Vagina (tissue), 2 donors: ENCODE measurements at places on chromosomes 13 and 19.

DNA sequence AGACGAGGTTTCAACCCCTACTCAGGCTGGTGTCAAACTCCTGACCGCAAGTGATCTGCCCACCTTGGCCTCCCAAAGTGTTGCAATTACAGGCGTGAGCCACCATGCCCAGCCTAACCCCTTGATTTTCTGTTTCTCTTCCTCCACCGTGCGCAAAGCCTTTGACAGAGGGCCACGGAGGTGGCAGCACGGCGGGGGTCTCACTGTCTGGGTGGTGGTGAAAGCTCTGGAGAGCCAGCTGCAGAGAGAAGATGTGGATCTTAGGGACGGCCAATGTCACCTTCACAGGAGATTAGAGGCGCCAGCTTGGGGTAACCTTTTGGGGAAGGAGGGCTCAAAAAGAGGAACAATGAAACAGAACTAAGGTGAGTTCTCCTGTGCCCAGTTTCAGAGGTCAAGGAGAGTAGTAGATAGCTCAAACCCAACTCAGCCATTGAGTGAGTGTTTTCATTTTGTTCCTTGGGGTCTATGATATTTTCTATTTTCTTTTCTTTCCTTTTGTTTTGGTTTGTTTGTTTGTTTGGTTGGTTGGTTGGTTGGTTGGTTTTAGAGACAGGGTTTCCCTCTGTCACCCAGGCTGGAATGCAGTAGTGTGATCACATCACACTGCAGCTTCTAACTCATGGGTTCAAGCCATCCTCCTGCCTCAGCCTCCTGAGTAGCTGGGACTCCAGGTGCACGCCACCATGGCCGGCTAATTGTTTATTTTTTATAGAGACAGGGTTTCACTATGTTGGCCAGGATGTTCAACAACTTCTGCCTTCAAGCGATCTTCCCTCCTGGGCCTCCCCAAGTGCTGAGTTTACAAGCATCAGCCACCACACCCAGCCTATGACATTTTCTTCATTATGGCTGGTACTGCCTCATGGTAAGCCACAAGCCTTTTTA, 37.7 kb downstream of the GPR42 start:
- DNase-seq, result no peak

DNA sequence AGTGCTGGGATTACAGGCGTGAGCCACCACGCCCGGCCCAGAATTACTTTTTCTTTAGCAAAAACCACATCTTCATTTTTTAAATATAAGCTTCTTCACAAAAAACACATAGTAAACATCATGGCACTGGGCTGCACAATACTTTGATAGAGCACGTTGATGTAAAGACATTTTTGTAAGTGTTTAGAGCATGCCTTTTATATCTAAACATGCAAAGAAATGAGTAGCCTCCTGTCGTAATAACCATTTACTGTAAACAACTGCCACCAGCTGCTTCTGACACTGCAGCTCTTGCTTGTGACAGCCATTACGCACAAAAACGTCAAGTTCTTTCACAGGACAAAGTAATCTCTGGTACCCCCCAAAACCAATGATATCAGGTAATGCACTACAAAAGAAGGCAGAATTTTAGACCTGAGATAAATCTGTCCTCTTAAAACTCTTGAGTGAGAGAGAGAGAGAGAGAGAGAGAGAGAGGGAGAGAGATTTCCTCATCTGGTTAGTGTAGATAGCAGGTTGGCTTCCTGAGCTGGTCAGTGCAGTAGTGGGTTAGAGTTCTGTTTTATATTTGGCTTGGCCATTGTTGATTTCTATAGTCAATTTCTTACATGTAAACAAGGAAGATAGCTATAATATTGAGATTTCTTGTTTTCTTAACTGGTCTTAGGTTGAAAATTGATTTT, 6.7 kb upstream of the ZNF548 start:
- no peak for DNase-seq

DNA sequence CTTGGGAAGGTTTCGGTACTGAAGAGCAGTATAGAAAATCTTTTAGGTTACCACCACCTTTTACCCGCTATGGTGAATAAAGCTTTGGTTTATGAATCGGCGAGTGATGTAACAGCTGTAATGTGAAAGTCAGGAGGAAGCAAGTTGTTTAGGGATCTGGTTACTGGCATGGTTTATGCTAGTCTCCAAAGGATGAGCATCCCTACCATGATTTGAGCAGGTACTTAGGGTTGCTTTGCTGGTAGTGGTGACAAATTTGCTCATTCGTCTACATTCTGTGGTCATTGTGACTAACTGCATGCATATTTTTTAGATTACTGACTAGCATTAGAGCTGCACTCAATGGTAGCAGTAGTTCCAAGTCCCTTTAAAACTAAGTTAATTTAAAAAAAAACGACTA, 104.1 kb downstream of the FRY start:
- no peak for DNase-seq

DNA sequence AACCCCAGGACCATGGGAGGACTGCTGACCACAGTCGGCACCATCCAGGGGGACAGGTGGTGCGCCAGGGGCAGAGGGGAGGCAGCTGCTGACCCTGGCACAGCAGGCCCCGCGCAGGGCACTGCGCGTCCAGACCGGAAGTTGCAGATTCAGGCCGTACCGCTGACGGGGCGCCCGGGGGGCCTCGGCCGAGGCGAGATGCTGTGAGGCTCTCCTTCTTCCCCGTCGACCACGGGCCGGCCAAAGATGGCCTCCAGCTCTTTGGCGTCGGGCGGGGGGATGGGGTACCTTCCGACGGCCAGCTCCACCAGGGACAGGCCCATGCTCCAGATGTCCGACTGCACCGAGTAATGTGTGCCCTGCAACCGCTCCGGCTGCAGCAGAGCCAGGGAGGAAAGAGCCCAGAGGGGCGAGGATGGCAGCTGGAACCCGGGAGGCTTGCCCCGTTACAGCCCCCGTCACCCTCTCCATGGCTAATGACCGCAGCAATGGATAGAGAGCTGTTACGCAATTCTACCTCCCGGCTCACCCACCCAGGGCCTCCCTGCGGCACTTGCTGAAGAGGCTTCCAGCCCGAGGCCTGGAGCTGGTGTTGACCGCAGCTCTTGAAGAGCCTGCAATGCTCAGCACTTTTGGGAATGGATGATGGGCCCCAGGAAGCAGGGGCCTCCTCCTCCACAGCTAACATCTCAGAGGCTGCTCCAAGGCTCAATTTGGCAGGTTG, 24.7 kb downstream of the MAP2K2 start:
- DNase-seq, result no peak

DNA sequence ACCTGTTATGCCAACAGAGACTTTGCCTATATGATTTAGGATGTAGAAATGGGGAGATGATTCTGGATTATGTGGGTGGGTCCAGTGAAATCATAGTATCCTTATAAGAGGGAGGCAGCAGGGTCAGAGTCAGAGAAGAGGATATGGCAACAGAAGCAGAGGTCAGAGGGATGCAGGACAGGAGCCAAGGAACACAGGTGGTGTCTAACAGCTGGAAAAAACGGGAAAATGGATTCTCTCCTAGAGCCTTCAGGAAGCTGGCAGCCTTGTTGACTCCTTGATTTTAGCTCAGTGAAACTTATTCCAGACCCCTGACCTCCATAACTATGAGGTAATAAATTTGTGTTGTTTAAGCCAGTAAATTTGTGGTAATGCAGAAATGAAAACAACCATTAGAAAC, 28.8 kb upstream of the OXGR1 start:
- DNase-seq, result no peak

DNA sequence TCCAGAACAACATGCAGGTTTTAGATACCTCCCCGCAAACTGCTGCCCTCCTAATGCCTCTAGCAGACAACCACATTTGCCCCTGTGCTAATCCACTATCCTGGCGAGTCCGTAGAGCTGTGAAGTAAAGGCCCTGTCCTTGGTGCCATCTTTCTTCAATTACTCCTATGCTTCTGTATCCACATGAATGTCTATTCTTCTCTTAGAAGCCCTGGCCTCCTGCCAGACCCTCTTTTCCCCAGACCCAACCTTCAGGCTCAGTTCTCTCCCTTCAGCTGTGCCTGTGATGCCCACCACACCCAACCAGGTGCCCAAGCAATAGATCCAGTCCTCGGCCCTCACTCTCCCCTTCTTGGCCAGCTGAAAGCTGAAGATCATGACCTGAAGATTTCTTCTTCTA, 31.1 kb upstream of the ZNF599 start:
- DNase-seq, result peak; percentile 69

DNA sequence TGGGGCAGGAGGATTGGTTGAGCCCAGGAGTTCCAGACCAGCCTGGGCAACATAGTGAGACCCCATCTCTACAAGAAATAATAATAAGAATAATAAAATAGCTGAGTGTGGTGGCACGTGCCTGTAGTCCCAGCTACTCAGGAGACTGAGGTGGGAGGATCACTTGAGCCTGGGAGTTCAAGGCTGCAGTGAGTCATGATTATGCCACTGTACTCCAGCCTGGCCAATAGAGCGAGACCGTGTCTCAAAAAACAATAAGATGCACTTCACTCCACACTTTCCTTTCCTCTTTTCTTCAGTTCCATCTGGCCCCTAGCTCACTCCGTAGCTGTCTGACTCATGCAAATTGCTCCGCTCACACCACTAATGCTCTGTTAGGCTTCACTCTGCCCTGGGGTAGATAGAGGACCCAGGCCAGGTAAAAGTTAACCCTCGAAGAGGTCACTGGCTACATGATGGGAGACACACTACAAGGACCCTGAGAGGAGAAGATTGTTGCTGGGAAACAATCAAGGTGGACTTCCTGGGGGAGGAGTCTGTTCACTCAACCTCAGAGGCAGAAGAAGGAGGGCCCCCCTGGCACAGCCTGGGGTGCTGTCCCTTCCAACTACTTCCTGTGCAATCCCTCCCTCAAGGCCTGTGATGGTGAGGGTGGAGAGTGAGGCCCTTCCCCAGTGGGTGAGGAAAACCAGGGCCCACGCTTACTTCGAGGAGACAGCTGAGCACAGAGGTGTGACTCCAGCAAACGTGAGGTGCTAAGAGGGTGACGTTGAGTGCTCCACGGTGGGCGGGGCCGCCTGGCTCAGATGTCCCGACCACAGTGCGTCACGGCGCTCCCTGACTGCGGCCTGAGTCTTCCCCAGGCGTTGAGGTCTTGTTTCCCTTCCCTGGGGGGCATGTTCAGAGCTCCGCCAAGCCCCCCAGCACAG, 8.8 kb upstream of the TNFSF9 start:
- DNase-seq, result no peak

DNA sequence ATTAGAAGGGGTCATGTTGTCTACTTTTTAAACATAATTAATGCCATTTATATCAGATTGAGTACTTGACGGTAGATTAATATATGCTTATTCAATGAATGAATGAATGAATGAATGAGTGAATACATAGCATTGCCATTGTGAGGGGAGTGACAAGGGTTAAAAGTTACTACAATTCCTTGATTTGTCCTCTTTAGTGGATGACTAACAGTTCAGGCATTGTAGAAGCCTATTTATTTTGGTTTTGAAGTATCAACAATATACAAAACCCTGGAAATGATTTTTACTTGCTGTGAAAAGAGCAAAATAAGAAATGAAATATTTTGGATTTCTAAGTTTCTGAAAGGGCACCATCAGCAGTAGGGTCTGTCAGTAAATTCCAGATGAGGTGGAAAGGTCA, 122.7 kb downstream of the CYSLTR2 start:
- DNase-seq, result no peak

- DNase-seq, result no peak
These were observed 423.2 kb upstream of the SGCG start for GRCh38 chr13:22757530-22758120.

DNA sequence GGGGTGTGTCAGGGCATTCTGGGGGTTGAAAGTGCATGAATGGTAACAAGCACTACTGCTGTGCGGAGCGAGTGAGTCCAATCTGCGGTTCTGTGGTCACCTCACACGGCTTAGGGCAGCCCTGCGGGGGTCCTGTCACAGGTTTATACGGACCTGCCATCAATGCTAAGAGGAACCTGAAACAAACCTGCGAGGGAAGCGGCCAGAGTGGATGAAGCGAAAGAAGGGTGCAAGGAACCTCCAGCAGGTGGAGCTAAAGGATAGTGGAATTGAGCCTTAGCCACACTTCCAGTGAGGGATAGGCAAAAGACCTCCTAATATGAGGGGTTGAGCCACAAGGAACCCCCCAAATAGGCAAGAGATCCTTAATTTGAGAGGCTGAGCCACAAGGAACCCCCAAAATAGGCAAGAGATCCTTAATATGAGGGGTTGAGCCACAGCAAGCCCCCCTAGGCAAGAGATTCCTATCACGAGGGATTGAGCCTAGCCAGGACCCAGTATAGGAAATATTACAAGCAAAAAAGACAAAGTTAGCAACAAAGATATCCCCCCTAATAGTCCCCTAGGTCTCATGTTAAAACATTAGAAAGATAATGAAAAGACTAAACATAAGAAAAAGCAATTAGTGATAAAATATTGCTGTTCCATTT, 6.3 kb upstream of the ZNF69 start:
- DNase-seq, result no peak

DNA sequence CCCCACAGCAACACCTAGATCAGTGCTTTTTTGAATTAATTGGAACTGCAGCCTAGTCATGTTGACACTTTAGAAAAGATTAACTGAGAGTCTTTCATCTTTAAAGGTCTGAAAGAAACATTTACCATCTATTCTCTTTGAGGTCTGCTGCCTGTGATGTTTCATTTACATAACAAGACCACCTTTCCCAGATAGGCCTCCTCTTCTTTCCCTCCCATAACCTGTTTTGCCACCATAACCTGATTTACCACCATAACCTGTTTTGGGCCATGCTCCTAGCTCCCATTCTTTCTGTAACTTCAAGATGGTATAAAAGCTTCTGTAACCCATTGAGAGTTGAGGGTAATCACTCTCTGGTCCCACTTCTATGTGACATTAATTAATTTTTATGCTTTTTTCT, 320.8 kb downstream of the PCDH20 start:
- no peak for DNase-seq
